Activated CD8-positive, alpha-beta memory T cell treated with anti-CD3 and anti-CD28 coated beads for 48 hours (primary cell): ENCODE measurements at places on chromosomes 2 and 18.

GRCh38 chr2:127173057-127173456 is 47.0 kb downstream of the CYP27C1 start:
- DNase-seq = no peak

DNA sequence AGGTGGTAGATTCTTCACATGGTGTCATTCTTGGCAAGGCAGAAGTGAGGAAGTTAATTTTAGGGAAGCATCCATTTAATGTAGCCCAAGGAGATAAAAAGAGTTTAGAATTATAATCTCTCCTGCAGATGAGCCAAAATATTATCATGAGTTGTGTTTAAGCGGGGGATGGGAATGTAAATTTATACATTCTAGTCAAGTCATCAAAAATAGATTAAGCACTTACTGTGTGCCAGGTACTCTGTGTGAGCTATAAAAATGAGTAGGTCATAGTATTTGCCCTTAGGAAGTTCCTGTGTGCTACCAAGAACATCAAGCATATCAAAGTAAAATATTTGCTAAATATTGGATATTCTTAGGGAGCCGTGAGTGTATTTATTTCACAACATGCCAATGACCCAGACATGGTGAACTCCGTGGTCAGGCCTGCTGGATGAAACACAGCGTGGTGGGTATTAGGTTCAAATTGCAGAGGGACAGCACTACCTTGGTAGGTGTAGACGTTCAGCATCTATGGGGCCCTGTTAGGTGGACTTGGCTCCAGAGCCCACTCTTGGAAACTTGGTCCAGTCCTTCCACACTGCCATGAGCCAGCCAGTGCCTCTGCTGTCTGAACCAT is 37.4 kb downstream of the MEIS1 start:
- no peak for DNase-seq

DNA sequence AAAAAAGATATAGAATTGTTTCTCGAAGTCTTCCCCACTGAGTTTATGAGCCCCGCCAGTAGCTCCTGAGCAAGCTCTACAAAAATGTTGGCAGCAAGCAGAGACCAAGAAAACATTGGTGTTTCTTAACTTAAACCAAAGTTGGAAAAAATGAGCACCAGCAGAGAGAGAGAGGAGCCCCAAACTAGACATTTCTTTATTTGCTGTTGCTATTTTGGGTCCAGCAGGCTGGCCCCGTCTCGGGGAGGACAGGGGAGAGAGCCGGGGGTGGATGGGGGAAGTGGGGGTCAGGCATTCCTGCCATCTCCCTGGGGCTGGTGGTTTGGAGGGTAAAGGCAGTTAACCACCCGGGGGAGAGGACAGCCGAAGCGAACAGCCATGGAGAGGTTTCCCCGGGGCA is 113.0 kb downstream of the DYSF start:
- no peak for DNase-seq

DNA sequence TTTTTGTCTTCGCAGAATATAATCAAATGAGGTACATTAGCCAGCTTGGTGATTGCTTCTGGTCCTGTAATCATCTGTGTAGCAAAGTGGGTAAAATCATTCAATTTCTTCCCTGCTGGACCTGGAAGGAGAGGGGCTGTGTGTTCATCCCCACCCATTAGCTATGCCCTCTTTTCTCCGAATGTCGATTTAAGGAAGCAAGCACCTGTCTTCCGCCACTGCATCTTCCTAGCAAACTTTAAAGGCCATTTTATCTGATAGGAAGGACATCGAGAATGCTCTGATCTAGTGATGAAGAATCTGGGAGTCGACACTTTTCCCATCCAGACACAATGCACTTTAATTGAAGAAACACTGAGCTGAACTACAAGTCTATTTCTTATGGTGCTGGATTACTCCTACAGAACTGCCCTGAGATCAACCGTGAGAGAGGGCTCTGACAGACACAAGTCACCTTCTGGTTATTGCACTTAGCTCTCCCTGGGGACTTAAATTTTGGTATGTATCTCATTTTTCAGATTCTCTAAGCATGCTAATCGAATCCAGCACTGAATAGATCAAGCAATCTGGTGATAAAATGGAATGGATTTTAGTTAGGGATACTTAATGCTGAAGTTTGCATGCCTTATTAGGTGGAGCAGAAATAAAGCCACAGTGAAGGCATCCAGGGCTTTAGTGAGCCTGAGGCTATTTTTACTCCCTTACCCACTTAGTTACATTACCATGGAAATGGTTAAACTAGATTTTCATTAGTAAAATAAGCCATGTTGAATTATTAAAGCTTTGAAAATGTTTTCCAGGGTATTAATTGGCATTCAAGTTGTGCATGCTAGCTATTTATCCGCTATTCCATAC is 1.3 kb downstream of the NYAP2 start:
- DNase-seq = no peak

DNA sequence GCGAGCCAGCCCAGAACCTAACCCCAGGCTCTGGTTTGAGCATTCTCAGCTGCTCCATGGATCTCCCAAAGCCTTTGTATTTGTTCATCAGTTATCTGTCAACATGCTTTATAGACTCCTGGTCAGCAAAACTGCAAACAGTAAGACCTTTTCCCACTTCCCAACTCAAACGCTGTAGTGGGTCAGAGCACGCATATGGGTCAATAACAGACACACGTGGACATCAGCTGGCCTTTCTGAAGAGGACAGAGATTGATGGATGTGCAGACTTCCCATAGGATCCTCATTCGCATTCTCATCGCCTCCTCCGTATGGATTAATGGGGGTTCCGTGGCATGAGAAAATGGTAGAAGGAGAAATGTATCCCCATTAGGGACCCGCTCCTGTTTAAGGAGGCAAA is 508.1 kb downstream of the EIPR1 start:
- DNase-seq = no peak

- no peak for DNase-seq
These were observed 45.5 kb downstream of the FSHR start for GRCh38 chr2:49108851-49109250.

- DNase-seq = no peak
These were observed 287.9 kb upstream of the KLHL29 start for GRCh38 chr2:23096906-23097602.

DNA sequence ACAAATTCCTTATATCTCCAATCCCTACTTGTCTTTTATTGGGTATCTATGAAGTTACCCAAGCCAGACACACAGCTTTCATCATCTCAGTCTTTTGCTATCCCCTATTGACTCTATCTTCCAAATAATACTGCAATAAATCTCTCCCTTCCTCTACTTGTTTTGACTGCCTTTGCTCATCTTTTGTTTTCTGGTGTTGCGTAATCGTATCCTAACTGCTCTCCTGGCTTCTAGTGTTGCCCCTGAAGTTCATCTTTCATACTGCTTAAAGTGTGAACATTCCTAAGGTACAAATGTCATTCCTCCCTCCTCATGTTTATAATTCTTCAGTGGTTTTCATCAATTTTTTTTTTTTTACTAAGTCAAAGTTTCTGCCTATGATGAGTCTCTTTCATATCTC is 491.3 kb upstream of the DCC start:
- no peak for DNase-seq

GRCh38 chr2:18545384-18545783 is 15.1 kb downstream of the RDH14 start:
- no peak for DNase-seq

GRCh38 chr2:76039505-76039904 is 328.8 kb upstream of the GCFC2 start:
- DNase-seq = no peak

GRCh38 chr18:21803495-21803894 is 62.9 kb downstream of the MIB1 start:
- no peak for DNase-seq

- DNase-seq = no peak
These were observed 864 bp upstream of the MYL12A start for GRCh38 chr18:3246635-3247239.

GRCh38 chr18:36051760-36052159 is 15.6 kb downstream of the RPRD1A start:
- DNase-seq = no peak

GRCh38 chr2:28282861-28283646 is 109.6 kb upstream of the FOSL2 start:
- no peak for DNase-seq

DNA sequence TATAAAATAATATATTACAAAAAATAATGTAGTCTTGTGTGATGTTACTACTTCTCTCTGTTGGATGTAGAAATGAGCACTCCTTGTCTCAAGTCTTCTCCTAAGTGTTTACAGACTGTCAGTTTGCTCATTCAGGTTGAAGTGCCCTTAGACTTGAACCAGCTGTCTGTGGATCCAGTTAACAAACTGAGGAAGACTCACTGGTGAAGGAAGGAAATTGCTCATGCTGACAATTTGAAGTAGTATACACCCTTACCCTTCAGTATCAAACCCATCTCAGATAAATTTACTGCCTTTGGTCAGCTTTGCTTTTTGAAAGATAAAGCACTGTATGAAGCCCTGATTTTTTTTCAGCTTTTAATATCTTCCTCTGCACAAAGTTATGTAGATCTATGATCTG is 854.2 kb upstream of the ZEB2 start:
- DNase-seq = no peak

DNA sequence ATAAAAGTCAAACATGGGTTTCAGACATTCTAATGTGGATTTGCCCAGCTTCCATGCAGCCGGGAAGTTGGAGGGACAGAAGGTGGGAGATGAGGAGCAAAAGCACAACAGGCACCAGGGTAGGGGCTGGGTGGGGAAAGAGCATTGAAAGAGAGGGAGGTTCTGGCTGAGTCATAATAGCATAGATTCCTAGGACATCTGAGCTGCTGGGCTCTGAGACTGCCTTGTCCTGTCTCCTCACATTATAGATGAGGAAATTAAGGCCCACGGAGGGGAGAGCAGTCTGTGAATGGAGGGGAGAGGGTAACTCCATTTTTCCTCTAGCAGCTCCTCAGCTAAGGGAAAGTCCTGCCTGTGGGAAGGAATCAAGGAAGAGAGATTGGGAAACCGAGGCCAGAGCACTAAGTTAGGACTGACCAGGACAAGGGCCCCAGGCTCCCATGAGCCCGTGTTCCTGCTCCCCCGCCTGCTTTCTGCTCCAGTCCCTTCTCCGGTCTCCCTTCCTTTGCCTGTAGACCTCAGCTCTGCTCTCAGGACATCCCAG is 26.2 kb downstream of the SH2D6 start:
- DNase-seq = no peak

GRCh38 chr18:42100248-42100647 is 145.2 kb downstream of the PIK3C3 start:
- no peak for DNase-seq

GRCh38 chr2:190546734-190547133 is 12.2 kb upstream of the NEMP2 start:
- DNase-seq = no peak

DNA sequence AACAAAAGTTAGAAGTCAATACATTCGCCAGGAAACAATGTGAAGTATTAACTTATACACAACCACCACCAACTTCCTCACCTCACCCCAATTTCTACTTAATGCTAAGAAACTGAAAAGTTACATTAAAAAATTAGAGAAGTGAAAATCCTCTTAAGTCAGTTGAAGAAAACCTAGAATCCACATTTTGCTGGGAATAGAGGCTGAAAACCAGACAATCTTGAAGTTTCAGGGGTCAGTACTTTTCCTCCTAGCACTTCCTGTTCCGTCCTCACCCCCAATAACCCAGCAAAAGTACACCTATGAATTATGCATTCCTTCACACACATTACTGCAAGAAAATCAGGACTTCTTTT is 6.3 kb downstream of the YES1 start:
- no peak for DNase-seq

DNA sequence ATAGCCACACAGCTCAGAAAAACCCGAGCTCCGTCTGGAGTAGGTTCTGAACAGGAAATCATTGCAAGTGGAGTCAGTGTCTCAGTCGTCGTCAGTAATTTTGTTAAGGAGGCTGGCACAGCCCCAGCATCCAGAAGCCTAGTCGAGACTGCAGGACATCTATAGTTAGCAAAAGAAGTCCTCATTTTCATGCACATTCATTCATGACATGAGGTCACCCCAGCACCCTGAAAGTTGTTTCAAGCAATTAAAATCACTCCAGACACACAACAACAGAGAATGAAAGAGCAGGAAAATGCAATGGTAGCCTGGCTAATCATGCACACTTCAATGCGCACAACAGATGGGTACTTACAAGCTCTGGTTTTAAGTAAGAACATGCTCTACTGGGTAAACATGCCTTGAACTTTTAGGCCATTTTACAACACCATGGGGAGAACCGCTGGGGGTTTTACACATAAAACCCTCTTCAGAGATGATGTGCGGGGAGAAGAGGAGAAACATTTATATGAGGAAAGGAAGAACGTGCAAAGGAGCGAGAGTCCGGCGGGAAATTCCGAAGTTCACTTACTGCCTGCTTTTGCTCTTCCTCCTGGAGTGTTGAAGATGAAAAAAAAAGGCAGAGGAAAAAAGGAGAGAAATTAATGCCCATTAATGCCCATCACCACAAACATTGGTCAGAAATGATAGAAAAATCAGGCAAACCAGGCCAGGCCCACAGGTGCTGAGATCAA is 77.4 kb upstream of the DNMT3A start:
- DNase-seq = no peak

GRCh38 chr2:240920783-240921231 is 14.7 kb downstream of the CROCC2 start:
- DNase-seq = no peak

GRCh38 chr2:16022548-16023240 is 82.3 kb downstream of the MYCN start:
- no peak for DNase-seq

DNA sequence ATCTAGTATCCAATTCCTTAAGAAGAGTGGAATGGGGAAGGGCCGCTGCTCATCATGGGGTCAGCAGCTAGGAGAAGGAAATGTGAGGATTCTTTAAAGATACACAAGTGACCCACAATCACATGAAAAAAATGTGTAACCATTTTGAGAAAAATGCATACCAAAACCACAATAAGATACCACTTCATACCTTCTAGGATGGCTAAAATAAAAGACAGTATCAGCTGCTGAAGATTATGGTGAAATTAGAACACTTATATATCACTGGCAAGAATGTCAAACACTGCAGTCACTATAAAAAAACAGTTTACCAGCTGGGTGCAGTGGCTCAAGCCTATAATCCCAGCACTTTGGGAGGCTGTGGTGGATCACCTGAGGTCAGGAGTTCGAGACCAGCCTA is 67.9 kb downstream of the C2orf74 start:
- no peak for DNase-seq

DNA sequence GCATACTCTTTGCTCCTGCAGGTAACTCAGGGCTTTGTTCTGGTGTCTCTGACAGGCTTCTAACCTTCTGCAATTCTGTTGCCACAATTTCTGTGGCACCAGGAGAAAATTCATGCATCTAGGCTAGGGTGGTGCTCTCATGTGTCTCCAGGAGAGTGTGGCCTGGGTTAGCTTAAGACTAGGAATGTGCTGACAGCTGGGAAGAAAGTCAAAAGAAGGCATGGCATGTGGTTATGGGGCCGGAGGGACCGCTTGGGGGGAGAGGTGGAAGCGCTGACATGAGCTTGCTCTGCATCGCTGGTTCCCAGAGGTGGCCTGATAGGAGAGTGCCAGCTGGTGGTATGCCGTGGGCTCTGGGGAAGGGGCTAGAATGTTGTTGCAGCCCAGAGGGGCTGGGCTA is 173.3 kb upstream of the TNP1 start:
- no peak for DNase-seq
